ENCODE measurements at places on chromosomes 12 and 14. TPM values are rescaled to one million over a fixed set of nuclear protein-coding genes. Genes with fewer than 3 reads are reported as not detected.

DNA sequence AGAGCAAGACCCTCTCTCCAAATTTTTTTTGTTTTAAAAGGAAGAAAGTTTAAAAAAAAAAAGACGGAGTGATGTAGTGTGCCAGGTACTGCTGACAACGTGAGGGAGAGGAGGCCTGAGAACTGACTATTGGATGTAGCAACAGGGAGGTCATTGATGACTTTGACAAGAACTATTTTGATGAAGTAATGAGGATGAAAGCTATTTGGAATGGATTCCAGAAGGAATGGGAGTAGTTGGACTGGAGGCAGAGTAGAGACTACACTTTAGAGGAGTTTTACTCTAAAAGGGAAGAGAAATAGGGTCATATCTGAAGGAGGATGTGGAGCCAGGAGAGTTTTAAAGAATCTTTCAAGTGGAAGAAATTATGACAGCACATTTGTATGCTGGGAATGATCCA lies 27.8 kb upstream of the SLC38A2 start:
- no peak for DNase-seq

- peak; percentile 81 for DNase-seq
Observed at GRCh38 chr14:51653079-51653774, 1.5 kb downstream of the FRMD6 start.

DNA sequence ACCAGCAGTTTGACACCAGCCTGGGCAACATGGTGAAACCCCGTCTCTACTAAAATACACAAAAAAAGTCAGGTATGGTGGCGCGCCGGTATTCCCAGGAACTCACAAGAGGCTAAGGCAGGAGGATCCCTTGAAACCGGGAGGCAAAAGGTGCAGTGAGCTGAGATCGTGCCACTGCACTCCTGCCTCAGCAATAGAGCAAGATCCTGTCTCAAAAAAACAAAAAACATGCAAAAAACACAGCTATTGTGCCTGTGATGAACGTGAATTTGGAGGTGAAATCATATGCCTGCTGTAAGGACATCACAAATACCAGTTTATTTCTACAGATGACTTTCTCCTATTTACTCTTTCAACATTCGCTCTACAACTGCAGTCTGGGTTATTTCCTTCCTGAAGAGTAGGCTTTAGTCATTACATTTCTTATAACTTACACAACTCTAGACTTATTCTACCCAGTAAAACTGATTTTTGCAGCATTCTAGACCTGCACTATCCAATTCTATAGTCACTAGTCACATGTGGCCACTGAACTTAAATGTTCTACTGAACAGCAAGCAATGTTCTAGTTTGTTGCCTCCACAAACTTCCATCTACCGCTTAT lies 48.3 kb downstream of the HNRNPC start:
- no peak for DNase-seq

GRCh38 chr14:22420598-22421186 lies 168.3 kb downstream of the DAD1 start:
- DNase-seq, result no peak

DNA sequence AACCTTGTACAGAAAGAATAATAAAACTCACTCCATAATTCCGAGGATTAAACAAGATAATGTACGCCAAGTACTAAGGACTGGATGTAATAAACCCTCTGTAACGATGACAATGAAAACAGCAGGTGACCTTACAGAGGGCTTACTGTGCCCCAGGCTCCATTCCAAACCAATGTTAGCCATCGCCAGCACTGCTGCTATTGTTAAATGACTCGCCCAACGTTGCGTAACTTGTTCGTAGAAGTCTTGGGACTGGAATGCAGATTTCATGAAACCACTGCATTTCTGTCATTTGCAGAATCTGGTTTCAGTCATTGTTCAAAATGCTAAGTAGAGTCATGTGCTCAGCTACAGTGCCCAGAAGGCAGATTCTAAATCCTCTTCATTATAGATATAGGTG lies 728 bp upstream of the STON2 start:
- peak; percentile 100 for DNase-seq

- no peak for DNase-seq
Observed at GRCh38 chr14:58309086-58309485, 10.7 kb downstream of the ARID4A start.

GRCh38 chr12:115169981-115170380 lies 486.0 kb upstream of the TBX3 start:
- no peak for DNase-seq

GRCh38 chr12:108121320-108121719 lies 7.8 kb upstream of the WSCD2 start:
- no peak for DNase-seq

Gene TESPA1
- not detected for total RNA-seq

DNA sequence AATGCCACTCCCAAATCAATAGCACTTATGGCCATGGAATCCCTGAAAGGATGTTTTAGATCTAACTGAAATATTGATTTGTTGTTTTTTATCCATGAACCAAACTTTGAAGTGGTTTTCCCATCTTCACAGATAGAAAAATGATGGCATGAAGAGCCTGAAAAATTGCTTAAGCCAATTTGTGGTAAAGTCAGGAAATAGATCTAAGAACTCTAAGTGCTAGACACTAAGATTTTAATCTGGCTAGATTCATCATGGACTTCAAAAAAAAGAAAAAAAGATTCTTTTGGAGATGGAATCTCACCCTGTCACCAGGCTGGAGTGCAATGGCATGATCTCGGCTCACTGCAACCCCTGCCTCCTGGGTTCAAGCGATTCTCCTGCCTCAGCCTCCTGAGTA lies 45.0 kb upstream of the STRN3 start:
- no peak for DNase-seq

Gene KCNC2
- under 0.01 TPM for total RNA-seq

Gene EFS
- total RNA-seq, result 0.17 TPM

DNA sequence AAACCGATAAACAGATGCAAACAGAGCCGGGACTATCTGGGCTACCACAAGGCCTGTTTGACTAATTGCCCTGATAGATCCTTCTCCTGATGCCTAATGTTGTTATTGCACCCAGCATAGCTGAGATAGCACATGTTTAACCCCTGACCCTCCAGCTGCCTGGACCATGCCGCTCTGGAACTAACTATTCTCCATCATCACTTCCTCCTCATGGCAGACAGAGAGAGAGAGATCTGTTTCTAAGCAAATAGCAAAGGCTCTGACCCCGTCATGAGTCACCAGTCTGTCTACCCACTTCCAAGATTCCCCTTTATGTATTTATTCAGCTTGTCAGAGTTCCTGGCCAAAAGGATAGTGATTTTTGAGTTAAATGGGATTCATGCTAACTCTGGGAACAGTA lies 58.2 kb upstream of the FLRT2 start:
- peak; percentile 71 for DNase-seq

GRCh38 chr14:25620515-25620914 lies 570.6 kb upstream of the STXBP6 start:
- DNase-seq, result no peak

Gene PLEKHG7
- total RNA-seq, result 0.17 TPM

DNA sequence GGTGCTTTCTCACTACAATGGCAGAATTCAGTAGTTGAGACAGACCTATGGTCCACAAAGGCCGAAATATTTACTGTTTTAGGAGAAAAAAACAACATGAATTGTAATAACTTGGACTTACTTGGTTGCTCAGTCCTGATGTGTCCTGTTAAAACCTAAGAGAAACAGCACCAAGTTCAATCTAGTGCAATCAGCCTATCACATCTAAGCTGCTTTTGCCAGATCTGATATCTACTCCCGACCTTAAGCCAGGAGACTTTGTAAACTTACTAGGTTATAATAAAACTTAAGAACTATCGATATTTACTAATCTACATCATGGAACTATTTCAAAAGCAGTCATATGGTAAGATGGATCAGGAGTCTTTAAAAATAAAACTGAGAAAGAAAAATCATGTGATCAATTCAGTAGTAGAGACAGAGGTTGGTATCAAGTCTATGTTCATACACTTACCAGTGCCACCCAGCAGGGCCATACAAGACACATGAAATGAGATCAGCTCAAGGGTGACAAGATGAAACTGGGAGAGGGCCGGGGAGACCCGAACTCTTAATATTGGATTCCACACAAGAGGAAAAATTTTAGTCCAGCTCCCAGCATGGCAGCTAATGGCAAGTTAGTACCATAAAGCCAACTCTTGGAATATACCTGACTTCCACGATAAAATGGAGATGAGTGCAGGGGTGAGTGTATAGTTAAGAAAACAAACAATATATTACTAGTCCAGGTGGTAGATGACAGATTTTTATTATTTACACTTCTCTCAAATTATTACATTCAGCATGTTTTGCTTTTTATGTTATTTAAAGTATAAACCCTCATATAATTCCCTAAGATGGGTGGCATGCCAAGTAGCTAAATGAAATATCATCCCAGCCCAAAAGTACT lies 27.5 kb downstream of the NUDT4 start:
- DNase-seq, result no peak

Gene PRB2
- total RNA-seq, result not detected

- no peak for DNase-seq
Observed at GRCh38 chr14:68814238-68814538, 21.3 kb upstream of the ZFP36L1 start.

Gene POLE2
- total RNA-seq, result 11.6 TPM

GRCh38 chr12:28034271-28034670 lies 61.7 kb upstream of the PTHLH start:
- DNase-seq, result peak; percentile 66

DNA sequence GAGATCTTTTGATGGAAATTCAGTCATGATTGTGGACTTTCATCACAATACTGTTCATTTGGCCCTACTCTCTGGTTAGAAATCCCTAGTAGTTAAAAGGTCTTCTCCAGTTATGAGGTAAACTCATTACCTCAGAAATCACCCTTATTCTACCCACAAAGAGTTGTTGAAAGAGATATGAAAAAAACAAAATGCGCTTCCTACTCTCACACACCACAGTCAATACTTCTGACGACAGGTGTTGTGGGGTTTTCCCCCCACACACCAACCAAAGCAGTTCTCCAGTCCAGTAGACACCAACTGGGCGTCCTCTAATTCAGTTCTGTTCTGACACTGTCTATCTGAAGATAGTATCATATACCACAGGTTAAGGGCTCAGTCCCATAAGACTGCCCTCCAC lies 54.9 kb downstream of the TRMT5 start:
- no peak for DNase-seq

Gene ABCC9
- 1.7 TPM for total RNA-seq

GRCh38 chr12:42606471-42606870 lies 16.9 kb upstream of the PRICKLE1 start:
- no peak for DNase-seq

DNA sequence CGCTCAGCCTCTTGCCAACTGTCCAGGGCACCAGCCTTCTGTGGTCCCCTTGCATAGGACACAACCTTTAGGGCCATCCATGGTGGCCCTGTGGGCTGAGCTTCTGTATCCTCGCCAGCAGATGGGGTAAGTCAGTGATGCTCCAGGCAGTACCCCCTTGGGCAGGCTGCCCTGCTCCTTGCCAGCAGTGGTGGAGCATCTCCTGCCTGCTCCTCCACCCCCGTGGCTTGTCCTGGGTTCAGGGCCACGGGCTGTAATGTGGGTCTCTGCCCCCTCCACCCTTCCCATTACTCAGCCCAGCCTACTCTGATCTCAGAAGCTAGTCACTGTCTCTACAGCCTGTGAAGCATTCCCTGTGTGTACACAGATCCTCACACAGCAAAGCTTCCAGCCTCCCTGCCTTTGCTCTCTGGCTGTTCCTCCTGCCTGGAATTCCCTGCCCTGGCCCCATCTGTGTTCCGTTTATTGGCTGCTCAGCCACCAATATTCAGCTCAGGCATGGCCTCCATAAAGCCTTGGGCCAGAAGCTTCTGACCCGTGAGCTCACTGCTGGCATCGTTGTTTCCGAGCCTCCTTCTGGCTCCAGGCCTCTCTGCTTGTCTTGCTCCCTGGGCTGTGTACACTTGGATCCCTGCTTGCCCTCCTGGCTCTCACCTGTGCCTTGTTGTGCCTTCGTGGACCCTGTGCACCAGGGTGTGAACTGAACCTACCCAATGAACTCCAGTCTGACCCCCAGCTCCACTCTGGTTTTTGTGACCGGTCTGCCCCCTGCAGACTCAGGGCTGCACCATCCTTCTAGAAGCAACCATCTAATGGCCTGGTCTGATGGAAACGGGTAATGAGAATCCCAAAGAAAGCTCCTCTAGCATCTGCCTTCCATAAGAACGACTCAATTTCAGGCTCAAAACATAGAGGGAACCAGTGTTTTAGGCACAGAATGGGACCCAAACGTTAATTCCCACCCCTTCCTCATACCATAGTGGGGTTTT lies 177.0 kb upstream of the PRMT8 start:
- no peak for DNase-seq

DNA sequence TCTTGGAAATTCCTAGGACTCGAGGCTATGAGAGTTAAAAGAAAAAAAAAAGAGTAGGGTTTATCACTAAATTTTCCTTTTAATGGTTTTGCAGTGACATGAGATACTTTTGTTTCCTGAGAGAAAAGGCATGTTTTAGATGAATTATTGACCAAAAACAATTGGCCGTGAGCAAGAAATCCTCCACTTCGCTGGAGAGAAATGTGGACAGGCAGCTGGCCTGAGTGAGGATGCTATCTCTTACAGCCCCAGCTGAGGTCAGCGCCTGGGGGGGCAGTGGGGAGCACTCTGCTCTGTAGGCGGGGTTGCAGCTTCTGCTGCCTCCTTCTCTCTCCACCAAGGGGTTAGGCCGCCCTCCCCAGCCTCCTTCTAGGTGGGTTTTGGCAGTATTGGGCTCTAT lies 54.7 kb downstream of the PRIMA1 start:
- no peak for DNase-seq

DNA sequence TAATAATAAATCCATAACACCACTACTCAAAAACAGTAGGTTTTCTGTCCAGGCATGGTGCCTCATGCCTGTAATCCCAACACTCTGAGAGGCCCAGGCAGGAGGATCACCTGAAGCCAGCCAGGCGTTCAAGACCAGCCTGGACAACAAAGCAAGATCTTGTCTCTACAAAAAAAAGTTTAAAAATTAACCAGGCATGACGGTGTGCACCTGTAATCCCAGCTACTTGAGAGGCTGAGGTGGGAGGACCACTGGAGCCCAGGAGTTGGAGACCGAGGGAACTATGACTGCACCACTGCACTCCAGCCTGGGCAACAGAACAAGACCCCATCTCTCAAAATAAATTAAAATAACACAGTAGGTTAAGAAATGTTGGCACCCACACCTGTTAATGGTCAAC lies 44.5 kb upstream of the AP4S1 start:
- no peak for DNase-seq

Gene MANSC1
- 1.8 TPM for total RNA-seq

DNA sequence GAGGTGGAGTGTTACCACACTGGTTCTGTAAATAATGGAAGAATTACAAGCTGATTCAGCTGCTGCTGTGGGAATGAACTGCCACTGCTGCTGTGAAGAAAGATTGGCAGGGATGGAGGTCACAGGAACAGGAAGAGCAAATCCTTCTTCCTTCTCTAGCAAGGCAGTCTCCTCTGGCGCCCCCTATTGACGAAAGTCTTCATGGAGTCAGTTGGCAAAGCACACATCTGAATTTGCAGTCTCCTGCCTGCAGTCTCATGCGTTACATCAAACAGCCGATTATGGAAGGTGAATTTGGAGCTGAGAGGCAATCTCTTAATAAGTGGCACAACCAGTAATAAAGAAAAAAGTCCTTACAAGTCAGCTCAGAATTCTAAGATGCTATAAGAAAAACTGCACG lies 106.0 kb upstream of the TMTC1 start:
- DNase-seq, result no peak

Gene SLC15A5
- total RNA-seq, result not detected

GRCh38 chr12:125406131-125406530 lies 340.9 kb downstream of the AACS start:
- no peak for DNase-seq

- no peak for DNase-seq
Observed at GRCh38 chr12:57612711-57613426, 1.6 kb downstream of the ARHGEF25 start.

GRCh38 chr12:122501489-122501989 lies 807 bp upstream of the ZCCHC8 start:
- DNase-seq, result no peak

GRCh38 chr12:42128327-42128726 lies 16.3 kb downstream of the GXYLT1 start:
- peak; percentile 55 for DNase-seq

All from renal cortical epithelial cell (primary cell).